ENCODE measurements at places on chromosomes 13 and 19.

DNA sequence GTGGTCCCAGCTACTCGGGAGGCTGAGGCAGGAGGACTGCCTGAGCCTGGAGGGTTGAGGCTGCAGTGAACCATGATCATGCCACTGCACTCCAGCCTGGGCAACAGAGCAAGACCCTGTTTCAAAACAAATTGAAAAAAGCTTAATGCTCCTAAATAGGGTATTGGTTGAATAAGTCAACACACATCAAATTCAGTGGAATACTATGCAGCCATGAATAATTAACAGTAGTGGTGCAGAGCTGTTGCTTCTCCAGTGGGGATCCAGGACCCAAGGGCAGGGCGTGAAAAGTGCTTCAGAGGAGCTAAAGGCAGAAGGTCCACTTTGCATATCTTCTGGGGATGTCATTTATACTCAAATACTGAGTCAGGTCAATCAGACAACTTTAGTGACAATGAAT lies 18.2 kb downstream of the SIGLEC8 start:
- no peak for DNase-seq

- DNase-seq, result no peak
Measured at GRCh38 chr19:22532388-22533300, 101.5 kb upstream of the ZNF492 start.

DNA sequence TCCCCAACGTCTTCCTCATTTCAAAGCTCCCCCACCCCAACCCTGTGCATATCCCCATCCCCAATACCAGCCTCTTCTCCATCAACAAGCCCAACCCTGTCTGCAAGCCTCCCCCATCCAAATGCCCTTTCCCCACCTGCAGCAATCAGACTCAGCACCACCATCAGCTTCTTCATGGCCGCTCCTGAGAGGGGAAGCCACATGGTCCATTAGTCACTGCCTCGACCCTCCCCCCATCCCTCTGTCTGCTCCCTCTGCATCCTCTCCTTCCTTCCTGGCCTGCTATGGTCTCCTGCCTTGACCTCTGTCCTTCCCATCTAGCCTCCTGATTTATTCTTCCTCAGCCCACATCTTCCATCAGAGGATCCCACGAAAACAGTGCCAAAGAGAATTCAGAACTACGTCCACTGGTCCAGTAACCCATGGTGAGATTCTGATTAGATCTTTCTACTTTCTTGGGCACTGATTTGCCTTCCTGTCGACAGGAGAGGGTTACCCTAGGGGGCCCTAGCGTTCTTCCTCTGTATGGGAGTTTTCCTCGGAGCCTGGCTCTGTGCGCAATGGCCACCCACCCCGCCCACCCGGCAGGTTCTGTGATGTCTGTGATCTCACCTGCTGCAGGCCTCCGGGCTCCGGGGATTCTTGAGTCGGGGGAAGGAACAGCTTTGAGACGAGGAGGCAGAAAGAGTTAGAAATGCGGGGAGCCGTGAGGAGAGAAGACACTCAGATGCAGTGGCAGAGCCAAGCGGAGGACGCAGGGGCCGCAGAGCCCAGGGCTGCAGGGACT lies 1.3 kb downstream of the KLK6 start:
- no peak for DNase-seq

DNA sequence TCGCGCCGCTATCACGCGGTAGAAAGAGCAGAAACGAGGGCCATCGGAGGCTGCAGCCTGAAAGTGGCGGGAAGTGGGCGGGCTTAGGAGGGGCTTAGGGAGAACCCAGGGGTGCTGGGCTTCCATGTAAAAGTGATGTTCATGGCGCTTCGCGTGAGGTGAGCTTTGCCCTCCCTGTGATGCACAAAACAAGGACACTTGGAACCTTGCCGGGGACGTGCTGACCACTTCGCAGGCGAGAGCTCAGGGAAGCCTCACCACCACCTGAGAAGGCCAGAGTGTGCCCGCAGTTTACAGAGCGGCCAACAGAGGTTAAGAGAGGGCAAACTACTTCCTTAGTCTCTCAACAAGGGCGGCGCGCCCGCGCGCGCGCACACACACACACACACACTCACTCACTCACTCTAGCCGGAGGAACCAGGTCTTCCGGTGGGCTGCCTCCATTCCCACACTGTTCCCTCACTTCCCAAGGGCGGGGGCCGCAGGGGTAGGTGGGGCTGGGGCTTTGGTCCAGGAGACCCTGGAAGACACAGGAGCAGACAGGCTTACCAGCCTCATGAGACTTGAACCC lies 651 bp downstream of the GAPDHS start:
- DNase-seq, result peak; percentile 59

DNA sequence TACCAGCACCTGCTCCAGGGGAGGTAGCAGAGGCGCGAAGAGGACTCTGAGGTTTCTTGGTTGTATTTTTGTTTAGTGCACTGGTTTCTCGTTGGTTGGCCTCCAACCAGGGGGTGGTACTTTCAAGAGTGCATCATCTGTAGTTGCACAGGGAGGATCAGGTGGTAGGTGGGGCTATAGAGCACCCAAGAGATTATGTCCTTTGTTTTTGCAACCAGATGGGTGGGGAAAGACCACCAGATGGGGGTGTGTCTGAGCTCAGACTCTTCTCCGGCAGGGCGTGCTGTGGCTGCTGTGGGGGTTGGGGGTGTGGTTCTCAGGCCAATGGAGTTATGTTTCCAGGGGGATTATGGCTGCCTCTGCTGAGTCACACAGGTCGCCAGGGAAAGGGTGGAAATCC lies 254.4 kb upstream of the KLF12 start:
- no peak for DNase-seq

DNA sequence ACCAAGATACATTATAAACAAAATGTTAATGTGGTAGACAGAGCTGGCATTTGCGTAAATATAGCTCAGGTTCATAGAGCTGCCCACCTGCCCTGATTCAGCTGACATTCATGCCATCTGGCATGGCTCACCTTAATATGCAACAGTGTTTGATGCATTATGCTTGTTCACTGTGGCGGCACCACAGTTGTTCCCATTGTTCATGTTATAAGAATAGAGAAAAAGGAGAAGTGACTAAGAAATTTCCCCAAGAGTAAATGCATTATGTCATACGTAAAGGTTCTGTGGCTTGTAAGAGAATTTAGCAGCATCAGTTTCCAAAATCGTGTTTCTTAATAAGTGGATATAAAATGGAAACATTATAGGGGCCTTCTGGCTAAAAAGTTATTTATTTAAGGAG lies 4.5 kb downstream of the CCNA1 start:
- DNase-seq, result no peak

GRCh38 chr13:80341756-80342370 lies 937 bp upstream of the SPRY2 start:
- DNase-seq, result peak; percentile 40

GRCh38 chr19:10379880-10380312 lies 476 bp downstream of the TYK2 start:
- no peak for DNase-seq

GRCh38 chr13:57846600-57847173 lies 215.1 kb downstream of the PCDH17 start:
- DNase-seq, result no peak

- peak; percentile 43 for DNase-seq
Measured at GRCh38 chr19:19170053-19170872, at the start of gene MEF2B. Gene MEF2B, minus strand, starts transcription at chr19:19170263. Its CDS starts 19,528 bp downstream, at chr19:19150735.

DNA sequence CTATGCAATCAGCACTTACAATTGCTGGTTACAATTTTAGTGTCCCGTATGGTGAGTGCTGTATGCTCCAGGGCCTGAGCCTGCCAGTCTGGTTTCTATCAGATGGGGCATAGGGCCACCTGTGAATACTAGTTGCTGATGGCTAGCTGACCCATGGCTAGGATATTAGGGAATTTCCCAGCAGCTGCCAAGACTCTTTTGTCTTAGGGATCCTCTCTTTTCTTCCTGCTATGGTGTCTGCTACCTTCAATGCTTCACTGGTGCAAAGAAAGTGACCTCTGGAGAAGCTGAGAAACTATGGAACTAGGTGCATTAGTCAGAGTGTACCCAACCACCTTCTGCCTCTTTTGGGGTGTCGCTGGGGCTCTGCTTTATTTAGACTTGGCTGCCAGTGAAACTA lies 11.6 kb downstream of the CCDC169 start:
- DNase-seq, result no peak

GRCh38 chr19:7715671-7716070 lies 13.7 kb upstream of the FCER2 start:
- no peak for DNase-seq

- DNase-seq, result no peak
Measured at GRCh38 chr19:56670961-56671612, 470 bp downstream of the ZNF835 start.

DNA sequence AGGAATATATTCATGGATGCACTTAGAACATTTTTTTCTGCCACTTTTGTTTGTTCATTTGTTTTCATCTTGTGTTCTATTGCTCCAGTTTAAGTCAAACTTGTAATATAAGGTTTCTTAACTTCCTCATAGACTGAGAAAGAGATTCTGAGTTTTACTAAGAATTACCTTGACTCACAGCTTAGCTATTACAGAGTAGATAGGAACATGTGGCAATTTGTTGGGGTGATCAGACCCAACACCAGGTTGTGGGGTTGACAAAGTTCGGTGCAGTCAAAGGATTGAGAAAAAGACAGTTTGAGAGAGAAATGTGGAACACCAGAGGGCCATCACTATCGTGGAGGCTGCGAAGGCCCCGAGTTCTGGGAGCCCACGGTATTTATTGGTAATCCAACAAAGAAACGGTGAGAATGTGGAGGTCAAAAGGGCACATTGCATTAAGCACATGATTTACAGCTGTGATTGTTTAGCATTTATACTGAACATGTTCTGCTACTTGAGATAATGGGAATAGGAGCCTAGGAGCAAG lies 2526.0 kb downstream of the PCDH9 start:
- DNase-seq, result no peak

- DNase-seq, result no peak
Measured at GRCh38 chr13:35894636-35895035, 236.5 kb downstream of the DCLK1 start.

GRCh38 chr13:113843864-113844556 lies 19.9 kb downstream of the GAS6 start:
- no peak for DNase-seq

DNA sequence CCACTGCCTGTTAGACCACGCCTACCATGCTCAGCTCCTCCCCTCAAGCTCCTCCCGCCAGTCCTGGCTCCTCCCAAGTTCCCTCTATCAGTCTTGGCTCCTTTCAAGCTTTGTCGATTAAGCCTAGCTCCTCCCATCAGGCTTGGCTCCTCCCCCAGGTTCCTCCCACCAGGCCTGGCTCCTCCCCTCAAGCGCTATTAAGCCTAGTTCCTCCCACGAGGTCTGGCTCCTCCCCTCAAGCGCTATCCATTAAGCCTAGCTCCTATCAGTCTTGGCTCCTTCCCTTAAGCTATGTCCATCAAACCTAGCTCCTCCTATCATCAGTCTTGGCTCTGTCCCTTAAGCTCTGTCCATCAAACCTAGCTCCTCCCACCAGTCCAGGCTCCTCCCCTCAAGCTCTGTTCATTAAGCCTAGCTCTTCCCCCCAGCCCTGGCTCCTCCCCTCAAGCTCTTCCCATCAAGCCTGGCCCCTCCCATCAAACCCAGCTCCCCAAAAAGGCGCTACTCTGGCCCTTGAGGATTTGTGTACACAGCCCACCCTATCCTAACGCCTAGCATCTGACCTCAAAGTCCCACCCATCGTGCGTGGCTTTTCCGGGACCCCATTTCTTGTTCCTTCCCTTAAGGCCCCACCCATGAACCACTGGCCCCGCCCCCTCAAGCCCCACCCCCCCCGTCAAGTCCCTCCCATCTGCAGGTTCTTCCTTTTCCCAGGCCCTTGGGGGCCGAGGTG lies 10.0 kb downstream of the CAMSAP3 start:
- no peak for DNase-seq

DNA sequence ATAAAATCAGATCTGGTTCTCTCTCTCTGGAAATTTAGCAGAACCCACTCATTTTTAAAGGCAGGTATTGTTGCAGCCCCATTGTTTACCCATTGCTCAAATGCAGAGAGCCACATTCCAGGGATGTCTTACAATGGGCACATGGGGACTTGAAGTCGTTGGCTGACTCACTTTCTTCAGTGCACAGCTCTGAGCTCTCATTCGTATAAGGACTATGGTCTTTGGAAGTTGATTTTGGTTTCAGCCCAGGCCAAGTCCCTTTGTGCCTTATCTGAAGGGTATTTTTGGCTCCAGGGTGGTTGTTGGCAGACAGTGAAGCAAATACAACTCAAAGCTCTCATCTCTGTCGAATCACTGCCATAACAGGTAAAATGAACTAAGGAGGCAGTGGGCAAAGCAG lies 47.3 kb upstream of the CLDN10 start:
- DNase-seq, result no peak

DNA sequence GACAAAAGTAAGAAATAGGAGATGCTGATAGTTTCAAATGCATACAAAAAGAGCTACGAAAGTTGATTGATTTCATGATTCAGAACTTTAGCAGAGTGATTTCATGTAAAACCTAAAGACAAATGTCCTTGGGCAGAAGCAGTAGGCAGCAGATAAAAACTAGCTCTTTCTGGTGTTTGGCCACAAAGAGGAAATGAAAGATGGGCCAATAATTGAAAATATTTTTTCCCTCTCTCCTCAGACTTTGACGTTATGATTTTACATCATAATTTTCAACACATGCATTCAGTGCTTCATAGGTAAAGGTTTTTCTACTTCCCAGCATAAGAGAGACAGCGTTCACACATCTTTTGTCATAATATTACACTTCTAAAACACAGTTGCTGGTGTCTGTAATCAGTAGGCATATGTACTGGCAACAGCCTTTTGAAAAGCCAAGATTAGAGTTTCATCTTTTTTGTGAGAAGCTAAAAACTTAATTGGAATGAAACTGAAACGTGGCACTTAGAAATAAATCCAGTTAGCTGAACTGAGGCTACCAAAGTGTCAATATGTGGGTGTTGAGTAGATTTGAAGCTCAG lies 9.3 kb downstream of the SCEL start:
- no peak for DNase-seq

DNA sequence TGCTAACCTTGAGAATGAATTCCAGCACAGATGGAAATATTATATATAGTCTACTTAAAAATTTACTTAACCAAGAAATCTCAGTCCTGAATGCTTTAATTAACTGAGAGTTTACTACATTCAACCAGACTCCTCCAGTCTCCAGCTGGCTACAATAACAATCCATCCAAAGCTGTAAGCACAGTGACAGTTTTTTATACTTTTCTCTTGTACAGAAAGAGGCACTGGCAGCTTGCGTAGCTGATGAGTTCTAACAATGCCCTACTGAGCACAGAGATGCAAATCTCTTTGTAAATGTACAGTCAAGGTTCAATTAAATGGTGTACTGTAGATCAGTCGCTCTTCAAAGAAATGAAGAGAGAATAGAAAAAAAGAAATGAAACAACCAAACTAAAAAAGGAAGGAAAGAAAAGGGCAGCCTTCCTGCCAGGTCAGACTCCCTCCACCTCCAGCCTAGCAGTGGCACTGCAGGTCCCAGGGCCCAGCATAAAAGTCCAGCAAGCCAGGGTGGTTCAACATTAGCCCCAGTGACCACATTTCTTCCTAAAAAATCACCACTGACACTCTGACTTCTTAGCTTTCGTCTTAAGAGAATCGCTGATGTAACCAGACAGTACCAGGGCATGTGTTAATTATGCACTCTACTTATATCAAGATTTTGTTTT lies 88.4 kb downstream of the SACS start:
- no peak for DNase-seq

- DNase-seq, result no peak
Measured at GRCh38 chr13:46894568-46894967, 2.3 kb downstream of the HTR2A start.

GRCh38 chr13:71814806-71815360 lies 52.1 kb downstream of the DACH1 start:
- no peak for DNase-seq
